NCI-H2081 treated with DMSO at 0.1 percent for 48 hours (cell line): ENCODE measurements at places on chromosomes 7 and 10.

DNA sequence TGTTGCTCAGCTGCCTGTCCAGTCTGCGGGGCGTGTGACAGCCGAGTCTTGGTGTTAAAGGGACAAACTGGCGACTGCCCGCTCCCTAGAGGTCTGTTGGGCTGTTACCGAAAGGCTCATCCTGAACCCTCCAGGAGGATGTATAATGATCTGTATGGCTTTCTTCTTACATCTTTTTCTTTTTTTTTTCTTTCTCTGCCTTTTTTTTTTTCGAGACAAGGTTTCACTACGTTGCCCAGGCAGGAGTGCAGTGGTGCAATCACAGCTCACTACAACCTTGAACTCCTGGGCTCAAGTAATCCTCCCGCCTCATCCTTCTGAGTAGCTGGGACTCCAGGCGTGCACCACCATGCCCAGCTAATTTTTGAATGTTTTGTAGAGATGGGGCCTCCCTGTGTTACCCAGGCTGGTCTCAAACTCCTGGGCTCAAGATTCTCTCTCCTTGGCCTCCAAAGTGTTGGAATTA lies 857 bp downstream of the INTS15 start:
- no peak for DNase-seq

GRCh38 chr10:110429301-110429700 lies 68.4 kb upstream of the DUSP5 start:
- DNase-seq, result no peak

DNA sequence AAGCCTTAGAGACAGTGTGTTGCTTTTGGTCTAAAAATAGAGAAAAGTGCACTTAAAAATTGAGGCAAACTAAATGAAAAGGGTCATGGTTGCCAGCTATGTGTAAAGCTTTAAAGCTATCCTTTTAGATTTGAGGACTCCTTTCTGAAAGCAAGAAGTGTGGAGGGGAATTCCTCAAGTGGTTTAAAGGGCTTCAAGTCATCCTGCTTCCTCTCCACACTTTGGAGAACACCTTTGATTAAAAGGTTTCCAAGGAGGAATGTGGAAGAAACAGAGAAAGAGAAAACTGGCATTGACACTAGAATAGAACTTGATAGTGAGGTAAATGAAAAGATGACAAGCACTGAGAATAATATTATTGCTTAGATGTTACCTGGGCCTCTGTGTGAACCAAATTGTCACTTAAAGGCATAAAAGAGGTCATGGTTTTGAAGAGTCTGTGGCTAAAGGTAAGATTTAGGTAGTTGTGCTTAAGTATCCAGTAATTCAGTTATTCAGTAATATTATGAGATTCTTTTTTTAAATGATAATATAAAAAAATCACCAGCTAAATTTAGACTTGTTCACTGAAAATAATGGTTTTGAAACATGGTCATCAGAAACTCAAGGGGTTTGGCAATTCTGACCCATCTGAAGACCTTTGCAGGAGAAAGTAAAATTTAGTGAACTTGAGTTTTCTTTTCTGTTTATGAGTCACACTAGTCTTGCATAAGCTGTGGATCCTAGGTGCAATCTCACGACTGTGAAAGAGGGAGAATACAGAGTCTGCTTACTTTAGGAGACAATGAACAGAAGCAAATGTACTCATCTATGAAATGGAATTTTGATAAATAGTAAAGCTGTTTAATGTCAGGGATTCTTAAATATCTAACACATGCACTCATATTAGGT lies 466.0 kb downstream of the KIF20B start:
- DNase-seq, result no peak

GRCh38 chr7:116986611-116987565 lies 33.6 kb downstream of the ST7 start:
- no peak for DNase-seq

- no peak for DNase-seq
These were observed 16.4 kb upstream of the FAM20C start for GRCh38 chr7:175955-176354.

DNA sequence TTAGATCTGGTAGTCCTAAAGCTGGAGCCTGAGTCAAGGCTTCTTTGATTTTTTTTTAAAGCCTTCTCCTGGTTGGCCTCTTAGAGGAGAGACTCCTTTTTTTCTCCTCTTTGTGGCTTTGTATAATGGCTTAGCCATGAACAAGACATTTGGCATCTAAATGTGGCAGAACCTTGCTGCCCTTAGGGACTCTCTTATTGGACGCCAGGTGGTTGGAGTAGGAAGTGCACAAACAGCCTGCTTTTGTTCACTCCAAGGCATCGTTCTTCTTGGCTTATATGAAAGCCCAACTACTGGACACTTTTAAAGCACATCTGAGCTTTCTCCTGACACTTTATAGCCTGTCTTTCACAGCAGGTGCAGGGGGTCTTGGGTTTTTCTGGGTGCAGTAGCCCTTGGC lies 25.0 kb downstream of the ZPBP start:
- no peak for DNase-seq

DNA sequence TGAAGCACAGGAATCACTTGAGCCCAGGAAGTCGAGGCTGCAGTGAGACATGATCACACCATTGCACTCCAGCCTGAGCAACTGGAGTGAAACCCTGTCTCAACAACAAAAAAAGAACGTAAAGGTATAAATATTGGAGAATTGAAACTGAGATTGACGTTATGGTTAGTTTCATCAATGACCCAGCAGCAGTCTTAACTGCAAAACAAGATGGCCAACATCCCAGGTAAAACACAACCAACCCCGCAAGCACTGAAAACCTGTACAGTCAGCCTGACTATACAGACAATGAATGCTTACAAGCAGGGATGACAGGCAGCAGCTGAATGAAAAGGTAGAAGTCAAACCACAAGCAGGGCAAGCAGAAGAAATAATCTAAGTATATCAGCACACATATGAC lies 34.7 kb downstream of the WAPL start:
- DNase-seq, result no peak

DNA sequence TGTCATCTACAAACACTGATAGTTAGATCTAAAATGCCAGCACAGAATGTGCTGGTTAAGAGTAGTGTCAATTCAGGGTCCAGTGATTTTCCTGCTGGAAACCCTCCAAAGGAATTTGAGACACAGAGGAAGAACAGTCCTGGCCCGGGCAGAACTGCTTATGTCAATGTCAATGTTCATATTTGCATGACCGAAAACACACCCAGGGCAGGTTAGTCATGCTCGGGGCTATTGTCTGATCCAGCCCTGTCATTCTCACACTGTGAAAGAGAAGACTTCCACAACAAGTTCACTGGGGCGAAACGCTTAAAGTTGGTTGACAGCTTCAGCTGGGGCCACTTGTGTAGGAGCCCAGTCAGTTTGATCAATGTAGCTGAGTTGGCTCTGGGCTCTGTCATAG lies 139.3 kb downstream of the C1GALT1 start:
- no peak for DNase-seq

GRCh38 chr7:463817-464453 lies 55.7 kb downstream of the PDGFA start:
- no peak for DNase-seq

GRCh38 chr10:101525848-101526247 lies 62.2 kb downstream of the POLL start:
- no peak for DNase-seq

GRCh38 chr7:50502947-50503346 lies 52.8 kb upstream of the FIGNL1 start:
- DNase-seq, result no peak

DNA sequence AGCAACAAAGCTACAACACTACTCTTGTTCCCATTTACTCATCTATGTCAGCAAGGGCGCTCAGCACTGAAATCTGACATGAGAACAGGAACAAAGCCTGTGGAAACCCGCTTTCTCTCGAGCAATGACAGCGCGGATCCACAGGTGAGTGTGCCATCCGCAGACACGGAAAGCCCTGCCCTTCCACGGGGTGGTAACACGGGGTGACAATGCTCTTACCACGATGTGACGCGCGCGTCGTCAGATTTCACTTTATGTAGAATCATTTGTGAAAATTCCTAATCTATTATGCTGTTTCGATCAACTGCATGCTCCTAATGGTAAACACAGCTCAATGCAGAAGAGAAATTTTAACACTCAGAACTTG lies 34.4 kb downstream of the ZFAND2A start:
- DNase-seq, result no peak

DNA sequence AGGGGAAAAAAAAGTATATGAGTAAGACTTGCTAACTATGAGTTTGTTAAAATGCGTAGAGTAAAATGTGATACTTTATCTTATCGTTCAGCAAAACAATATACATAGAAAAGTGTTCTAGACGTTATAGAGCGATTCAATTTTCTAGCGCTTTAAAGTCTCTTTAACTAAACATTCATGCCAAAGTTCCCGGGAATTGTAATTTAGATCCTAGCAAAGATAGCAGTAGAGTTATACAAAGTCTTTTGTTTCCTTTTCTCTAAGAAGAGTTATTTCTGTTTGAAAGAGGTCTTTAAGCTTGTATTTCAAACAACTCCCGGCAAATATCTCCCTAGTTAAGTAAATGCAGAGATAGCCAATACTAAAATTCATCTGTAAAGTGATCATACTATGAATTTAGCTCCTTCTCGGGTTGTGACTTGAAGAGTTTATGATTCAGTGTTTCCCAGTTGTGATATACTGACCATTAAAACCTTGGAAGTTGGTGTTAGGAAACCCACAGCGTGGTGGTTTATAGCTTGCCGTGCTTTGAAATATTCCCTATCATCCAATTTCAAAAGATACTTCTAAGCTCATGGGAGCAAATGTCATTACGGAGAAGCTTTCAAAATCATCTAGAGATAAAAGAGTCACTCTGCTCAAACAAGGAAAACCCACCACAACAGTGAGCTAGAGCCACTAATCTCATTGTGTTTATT lies 171.7 kb downstream of the CSTF2T start:
- DNase-seq, result no peak

DNA sequence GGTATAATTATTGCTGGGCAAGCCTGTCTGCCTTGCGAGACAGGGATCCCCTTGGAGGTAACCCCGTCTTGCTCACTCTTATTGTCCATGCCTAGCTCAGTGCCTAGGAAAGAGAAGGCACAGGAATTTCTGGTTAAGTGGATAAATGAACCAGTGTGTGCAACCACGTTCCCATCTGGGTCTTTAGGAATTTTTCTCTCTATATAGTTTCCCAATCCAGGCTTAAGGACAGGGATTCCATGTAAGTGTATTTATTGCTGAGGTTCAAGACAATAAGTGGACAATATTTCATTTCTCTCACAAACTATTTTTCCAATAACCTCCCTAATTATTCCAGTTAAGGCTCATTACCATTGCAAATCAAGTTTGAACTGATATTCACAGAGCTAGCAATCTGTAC lies 8.9 kb upstream of the ADAM12 start:
- no peak for DNase-seq

GRCh38 chr7:157604661-157605381 lies 268.0 kb downstream of the DNAJB6 start:
- no peak for DNase-seq

- DNase-seq, result no peak
These were observed 16.8 kb downstream of the APBB1IP start for GRCh38 chr10:26454891-26455290.

DNA sequence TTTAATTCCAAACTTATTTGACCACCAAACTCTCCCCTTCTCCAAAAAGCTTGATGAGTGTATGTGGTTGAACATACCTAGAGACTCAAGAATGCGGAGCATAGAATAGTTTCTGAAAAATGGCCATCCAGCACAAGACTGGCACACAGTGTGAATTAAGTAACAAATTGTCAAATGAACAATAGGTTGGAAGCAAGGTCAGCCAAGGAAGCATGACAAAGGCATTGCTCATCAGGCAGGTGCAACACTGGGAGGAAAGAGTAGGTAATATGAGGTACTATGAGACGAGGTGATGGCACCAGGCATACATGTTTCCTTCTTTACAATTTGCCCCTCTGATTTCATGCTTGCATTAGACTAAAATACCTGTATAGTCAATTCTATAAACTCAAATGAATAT lies 73.7 kb downstream of the DKK1 start:
- no peak for DNase-seq

DNA sequence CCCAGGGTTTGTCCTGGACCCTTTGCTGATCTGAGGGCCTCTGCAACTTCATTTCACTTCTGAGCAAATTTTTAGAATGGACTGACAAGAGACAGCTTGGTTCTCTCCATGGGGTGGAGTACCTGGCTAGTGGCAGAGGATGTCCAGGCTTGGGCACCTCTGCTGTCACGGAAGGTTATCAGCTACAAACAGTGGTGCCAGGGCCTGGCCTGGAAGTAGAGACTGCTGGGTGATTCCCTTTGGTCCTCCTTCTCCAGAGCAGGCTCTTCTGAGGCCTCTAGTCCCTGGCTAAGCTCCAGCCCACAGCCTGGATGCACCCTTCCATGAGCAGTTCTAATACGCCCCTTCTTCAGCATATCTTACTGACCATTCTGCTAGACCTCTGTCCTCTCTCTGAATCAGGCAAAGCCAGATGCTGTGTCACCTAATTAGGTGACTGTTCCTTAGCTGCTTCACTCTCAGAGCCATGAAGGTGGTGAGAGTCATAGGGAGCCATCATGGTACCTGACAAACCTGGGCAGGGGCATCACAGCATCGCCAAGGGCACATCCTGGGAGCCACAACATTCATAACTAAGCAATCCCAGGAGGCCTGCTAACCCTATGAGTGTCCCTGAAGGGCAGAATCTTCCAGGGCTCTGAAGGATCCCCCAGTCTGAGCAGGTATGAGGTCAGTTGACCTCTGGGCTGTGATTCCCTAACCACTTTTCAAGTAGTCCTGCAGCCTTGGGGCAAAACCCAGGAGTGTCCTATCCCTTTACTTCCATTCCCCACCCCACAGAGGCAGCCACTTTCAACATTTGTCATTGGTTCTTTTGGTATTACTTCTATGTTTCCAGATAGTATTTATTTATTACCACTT lies 4.0 kb downstream of the ARHGAP22 start:
- DNase-seq, result no peak

DNA sequence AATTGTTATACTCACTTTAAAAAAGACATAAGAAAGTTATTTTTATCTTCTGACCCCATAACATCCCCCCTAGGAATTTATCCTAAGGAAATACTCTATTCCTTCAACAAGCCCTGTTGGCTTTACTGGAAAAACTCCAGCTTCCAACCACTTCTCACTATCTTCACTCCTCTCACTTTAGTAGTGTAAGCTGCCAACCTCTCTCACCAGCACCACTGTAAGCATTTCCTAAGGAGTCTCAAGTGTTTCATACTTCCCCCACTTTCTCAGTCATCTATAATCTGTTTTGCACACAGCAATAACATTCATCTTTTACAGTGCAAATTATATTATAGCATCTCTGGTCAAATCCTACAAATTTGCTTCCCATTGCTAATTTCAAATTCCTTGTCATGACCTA lies 45.8 kb downstream of the GPR85 start:
- DNase-seq, result no peak

DNA sequence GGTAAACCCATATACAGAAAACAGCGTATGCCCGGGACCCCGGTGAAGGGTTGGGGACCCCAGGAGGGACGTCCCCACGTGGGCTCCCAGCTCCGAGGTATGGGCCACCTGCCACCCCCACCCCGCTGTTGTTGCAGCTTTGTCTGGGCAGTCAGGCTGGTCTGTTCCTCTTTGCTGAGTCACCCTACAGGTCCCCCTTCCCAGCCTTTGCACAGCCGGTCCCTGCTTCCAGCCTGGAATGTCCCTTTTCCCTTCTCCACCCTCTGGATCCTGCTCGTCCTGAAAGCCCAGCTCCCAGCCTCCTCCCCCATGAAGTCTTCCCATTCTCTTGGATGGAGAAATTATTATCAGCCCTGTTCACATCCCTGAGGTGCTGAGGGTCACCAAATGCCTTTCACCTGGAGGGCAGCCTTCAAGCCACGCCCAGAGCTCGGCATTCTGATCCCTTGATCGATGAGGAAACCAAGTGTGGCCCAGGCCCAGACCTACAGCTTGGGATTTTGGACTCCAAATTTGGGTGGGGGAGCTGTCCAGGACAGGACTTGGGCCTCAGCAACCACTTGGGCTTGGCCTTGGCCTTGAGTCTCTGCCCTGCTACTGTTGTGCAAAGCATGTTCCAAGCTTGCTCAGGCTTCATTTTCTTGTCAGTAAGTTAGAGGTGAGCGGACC lies 2.6 kb downstream of the CLDN4 start:
- no peak for DNase-seq
